ENCODE measurements at places on chromosomes 2 and 18. TPM values are rescaled to one million over a fixed set of nuclear protein-coding genes. Genes with fewer than 3 reads are reported as not detected.

CDK15 gene
- not detected for polyA plus RNA-seq

DSG1 gene
- not detected for polyA plus RNA-seq

GNAL gene
- polyA plus RNA-seq, result 5.8 TPM

SPHKAP gene
- not detected for polyA plus RNA-seq

GPR35 gene
- polyA plus RNA-seq, result 0.90 TPM

NEU4 gene
- 0.25 TPM for polyA plus RNA-seq

WDSUB1 gene
- polyA plus RNA-seq, result 9.1 TPM

C2orf78 gene
- polyA plus RNA-seq, result not detected

UPP2 gene
- polyA plus RNA-seq, result not detected

UGT1A10 gene
- polyA plus RNA-seq, result not detected

OSBPL6 gene
- polyA plus RNA-seq, result 3.5 TPM

MOGAT1 gene
- not detected for polyA plus RNA-seq

- no peak for DNase-seq
Measured at GRCh38 chr2:156023229-156023869, 309.2 kb downstream of the NR4A2 start.

DNA sequence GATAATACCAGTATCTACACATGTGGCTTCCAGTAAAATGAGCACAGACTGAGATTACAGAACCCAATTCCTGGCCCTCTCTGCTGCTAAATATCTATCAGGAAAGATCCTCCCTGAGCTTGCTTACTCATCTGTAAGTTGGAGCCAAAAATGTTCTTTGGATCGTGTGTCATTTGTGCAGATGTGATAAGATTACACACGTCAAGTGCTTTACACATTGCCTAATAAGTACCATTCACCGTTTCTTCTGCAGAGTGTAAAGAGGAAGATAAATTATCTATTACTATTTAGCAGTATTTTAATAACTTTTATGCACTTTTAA, 23.2 kb upstream of the SLC20A1 start:
- DNase-seq, result no peak

DNA sequence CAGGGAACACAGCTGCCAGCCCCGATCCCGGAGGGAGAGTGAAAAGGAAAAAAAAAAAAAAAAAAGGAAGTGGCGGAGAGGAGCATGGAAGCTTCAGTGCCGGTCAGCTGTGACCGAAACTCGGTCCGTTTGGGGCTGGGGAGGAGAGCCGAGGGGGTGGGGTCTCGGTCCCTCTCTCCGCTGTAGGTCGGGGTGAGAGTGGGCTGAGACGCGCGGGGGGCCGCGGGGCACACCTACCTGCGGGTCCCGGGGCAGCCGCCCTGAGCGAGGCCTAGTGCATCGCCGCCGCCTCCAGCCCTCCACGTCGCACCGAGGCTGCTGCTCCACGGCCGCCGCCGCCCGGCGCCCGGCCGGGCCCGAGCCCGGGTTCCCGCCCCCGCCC, 536 bp downstream of the VPS54 start:
- DNase-seq, result no peak

GRCh38 chr2:123514613-123515207, 510.4 kb upstream of the CNTNAP5 start:
- no peak for DNase-seq

- no peak for DNase-seq
Measured at GRCh38 chr2:226608451-226608850, 191.2 kb downstream of the IRS1 start.

GRCh38 chr2:127079358-127079920, 27.5 kb downstream of the BIN1 start:
- no peak for DNase-seq

DNA sequence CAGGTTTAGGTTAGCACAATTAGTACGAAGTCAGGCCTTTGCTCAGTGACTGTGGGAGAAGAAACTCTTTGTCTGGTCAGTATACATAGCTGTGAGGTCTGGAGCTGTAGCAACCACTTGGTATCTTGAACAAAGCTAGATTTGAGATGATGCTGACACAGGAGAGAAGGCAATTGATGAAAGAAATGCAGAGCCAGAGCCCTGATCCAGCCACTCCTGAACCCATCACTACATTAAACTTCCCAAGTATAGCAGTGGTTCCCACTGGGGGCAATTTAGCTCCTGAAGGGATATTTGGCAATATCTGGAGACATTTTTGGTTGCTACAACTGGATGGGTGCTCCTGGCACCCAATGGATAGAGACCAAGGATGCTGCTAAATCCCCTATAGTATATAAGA, 143.9 kb upstream of the SPRED2 start:
- no peak for DNase-seq

- DNase-seq, result peak; percentile 73
Measured at GRCh38 chr2:121707920-121708361, 28.7 kb downstream of the NIFK start.

DNA sequence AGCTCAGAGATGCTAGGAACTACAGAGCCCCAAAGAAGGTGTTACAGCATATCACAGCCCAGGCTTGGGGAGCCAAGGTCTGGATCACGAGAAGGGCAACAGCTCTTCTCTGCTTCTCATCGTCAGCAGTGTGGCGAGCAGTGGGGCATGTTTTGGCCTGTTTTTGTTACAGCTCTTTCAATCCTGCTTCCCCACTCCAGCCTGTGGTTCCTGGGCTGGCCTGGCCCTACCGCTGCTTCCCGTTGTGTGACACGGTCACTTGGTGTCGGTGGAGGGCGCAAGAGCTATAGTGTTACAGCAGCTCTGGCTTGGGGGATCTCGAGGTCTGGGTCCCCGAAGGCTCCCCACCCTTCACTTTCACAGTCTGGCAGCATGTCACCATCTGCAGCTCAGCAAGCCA, 870.2 kb downstream of the CBLN2 start:
- no peak for DNase-seq

DNA sequence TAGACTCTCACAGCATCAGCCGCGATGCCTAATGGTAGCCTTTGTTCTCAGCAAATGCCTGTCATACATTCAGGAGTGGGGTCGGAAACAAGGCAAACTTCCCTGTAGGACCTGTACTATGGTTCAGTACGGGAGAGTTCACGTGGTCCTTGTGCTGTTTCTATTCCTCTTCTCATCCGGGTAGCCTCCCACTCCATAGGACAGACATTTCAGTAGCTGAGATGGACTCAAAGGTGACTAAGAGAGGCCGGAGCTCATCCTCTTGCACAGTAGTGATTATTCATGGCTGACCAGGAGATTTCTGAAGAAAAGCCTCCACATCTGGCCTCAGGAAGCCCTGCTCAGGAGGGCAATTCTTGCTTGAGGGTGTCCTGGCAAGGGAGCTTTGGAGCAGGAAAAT, 117.8 kb upstream of the SPRED2 start:
- DNase-seq, result no peak

DNA sequence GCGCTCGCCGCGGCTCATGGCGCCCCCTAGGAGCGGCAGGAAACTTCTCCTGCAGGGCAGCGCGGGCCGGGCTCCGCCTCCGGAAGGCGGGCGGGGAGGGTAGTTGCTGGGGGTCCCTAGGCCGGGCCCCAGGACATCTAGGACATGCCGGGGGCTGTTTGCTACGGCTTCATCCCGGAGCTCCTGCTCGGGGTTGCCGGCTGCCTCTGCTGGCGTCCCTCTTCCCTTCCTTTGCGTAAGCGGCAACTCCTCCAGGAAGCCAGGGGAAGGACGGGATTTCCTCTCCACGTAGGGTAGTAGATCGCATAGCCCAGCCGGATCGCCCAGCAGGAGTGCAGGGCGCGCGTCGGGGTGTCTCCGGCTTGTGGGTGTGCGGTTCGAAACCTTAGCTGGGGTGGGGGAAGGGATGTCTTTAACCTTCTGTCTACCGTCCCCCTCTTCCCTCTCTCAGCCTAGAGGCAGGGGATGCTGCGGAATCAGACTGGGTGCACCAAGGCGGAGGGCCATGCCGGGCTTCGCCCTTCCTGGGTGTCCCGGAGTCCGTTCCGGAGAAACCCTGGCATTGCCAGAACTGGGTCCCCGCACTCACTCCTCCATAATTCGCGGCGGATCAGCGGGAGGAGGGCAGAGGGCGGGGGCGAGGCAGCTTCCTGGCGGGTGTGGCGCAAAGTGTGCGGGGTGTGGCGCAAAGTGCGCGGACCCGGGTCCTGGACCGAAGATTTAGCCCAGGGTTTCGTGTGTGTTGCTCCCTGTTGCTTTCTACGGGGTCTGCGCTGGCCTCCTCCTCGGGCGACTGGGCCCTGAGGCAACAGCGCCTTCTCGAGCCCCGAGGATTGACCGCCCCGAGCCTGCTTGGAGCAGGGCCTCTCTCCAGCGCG, 12.2 kb upstream of the SKOR2 start:
- no peak for DNase-seq

GRCh38 chr2:44285174-44285573, 9.9 kb downstream of the SLC3A1 start:
- no peak for DNase-seq

- no peak for DNase-seq
Measured at GRCh38 chr2:203694191-203694590, 12.2 kb upstream of the CD28 start.

- DNase-seq, result no peak
Measured at GRCh38 chr2:214193943-214194342, 216.9 kb upstream of the VWC2L start.

DNA sequence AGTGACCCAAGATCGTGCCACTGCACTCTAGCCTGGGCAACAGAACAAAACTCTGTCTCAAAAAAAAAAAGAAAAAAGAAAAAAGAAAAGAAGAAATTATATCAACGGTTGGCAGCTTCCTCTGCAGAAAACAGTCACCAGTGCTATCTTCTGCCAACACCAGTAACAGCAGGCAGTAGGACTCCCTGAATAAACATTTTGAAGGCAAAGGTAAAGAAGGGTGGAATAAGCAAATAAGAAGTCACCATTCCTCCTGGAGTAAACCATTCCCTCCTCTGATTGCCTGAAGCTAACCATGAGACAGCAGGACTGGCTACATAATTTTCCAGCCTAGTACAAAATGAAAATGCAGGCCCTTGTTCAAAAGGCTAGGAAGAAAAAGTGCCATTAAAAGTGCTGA, 9.0 kb upstream of the RNF103 start:
- no peak for DNase-seq

- no peak for DNase-seq
Measured at GRCh38 chr2:206190689-206191088, 31.0 kb downstream of the EEF1B2 start.

DNA sequence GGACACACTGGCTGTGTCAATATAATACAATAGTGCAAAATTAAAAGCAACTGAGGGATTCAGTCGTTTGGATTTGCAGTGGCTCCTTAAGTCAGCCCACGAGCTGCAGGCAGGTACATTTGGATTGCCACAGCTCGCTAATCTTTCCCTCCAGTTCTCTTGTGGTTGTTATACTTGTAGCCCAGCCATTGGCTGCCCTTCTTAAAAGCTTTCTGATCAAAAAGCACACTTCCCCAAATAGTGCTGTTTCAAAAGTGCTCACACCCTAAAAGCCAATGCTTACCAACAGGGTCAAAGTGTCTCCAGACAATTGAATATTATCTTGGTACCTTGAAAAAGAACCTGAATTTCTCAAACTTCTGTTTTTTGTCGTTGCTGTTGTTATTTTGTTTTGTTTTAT, 404.7 kb upstream of the FAM98A start:
- DNase-seq, result no peak

- DNase-seq, result no peak
Measured at GRCh38 chr18:8443505-8443904, 165.7 kb upstream of the RAB12 start.

- no peak for DNase-seq
Measured at GRCh38 chr2:50415392-50415791, 616.5 kb downstream of the NRXN1 start.

DNA sequence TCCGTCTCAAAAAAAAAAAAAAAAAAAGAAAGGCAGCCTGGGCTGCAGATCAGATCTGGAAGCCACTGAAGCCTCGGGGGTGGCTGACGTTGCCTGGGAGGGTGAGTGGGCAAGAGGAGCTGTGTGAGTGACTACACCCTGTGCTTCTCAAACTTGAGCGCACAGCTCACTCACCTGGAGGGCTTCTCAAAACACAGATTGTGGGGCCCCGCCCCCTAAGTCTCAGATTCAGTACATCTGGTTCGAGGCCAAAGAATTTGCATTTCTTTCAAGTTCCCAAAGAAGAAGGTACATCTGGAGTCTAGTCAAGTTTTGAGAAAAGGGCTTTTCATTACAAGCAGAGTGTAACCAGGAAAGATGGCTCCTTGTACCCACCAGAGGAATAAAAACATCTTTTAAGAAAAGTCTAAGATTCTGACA, 97.7 kb upstream of the CAB39 start:
- no peak for DNase-seq

DNA sequence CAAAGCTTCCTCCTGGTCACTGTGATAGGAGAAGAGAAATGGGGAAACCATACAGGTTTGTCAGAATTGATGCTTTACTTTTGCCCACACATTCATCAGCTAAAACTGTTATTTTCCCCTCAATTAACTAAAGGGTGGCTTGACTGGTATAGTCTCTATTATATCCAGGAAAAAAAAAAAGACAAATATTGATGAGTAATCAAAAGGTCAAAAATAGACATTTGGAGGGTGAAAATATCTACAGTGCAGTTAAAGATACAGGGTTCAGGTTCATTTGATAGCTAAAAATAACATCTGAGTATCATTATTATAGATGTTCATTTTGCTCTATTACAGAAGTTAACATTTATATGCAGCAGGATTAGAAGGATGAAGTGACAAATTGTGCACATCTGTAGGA, 577.6 kb upstream of the FAM98A start:
- no peak for DNase-seq

GRCh38 chr2:23231865-23232264, 153.1 kb upstream of the KLHL29 start:
- DNase-seq, result no peak

GRCh38 chr2:238742066-238742465, 105.8 kb upstream of the TWIST2 start:
- no peak for DNase-seq

DNA sequence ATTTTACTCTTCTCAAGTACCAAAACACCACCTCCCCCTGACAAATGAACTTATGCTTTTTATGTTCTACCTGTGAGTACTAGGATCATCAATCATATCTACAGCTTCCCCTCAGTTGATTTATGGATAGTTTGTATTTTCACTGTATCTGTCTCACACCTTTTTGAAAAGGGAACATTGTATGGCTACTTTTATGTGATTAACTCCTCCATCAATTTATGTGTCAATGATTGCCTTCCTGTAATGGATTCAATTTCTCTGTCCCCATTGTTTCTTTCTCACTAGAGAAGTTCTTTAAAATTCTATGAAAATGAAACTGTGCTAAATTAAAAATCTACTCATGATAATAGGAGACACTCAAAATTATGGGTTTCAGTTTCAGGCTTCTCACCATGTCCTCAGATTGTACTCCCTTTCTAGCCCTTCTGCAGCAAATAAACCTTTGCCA, 935.0 kb downstream of the TRIB2 start:
- no peak for DNase-seq

Measured in A549 (cell line).